T-helper 9 cell (primary cell): ENCODE measurements at places on chromosomes 3 and 15.

- DNase-seq = no peak
Measured at GRCh38 chr3:22587446-22587845, 615.7 kb upstream of the UBE2E2 start.

DNA sequence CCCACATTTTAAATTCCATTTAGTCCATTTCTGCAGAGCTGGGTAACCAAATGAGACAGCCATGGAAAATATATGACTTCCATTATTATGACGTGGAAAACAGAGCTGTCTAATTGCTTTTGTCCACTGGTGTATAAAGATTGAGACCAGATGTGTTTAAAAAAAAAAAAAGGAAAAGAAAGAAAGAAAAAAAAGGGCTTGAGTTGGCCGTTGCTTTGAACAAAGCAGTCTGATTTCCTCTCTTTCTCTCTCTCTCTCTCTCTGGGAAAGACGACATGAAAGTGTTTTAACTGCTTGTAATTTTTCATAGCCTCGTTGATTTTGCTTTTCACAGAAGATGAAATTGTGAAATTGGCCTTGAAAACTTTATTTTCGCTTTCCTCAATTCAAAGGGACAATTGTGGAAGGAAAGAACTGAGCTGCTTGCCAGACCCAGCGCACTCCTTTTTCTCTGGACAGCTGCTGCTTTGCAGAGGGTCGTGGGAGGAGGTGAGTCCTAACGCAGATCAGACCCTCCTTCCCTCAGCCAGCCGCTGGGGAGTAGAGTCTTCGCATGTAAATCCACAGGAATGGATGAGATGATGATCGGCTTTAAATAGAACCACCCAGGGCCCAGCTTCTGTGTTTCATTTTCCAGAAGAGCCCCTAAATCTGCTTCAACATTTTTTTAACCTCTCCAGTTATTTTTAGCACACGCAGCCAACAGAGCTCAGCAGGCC, 42.8 kb upstream of the UBE2E1 start:
- no peak for DNase-seq

DNA sequence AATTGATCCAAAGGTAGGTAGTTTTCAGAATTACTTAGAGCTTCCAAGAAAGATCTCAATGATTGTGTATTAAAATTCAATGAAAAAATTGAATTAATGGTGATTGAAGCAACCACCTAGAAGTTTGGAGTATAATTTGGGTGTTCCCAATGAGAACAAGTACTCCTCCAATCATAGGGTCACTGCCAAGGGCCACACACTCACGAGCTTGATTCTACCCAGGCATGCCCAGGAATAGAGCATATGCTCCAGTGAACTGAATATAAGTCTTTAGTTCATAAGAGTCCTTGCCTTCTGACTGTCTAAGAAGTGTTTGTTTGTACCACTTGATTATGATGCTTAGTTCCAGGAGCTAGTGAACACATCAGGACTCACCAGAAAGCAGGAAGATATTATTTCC, 133.9 kb downstream of the CPNE4 start:
- DNase-seq = no peak

- no peak for DNase-seq
Measured at GRCh38 chr3:126208606-126209256, 28.3 kb upstream of the ALDH1L1 start.

- DNase-seq = no peak
Measured at GRCh38 chr15:62218841-62219240, 53.8 kb upstream of the C2CD4B start.

DNA sequence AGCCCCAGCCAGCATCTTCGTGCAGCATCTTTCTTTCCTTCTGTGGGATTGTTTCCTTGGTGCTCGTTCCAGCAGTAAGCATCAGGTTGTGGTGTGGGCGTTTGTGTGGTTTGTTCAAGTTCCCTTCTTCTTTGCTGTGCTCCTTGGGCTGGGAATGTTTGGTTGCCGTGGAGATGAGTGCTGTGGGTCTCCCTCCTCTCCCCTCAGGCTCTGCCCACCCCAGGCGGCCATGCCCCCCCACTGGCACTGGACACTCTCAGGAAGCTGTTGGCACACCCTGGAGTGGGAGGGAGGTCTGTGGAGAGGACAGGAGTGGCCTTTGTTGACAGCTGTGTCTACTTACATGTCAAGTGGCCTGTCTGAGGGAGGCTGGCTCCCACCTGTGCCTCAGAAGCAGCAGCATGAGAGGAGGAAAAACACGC, 46.5 kb upstream of the SACM1L start:
- DNase-seq = no peak

GRCh38 chr15:80596521-80596976, 98.6 kb upstream of the ABHD17C start:
- DNase-seq = no peak

DNA sequence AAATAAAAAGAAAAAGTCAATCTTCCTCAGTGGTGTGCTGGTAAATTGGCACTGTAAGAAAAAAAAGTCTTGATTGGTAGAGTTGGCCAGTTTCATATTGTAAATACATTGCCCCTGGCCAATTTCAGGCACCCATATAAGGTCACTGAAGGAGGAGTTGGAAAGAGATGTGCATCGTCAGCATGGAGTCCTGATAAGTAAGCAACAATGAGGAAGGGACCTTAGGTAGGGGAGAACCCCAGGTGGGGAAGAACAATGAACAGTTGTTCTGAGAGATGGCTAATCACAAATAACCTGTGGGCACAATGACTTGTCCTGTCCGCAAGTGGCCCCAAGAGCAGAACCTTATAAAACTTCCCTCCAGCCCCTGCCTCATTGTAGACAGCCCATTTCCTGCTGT, 8.6 kb upstream of the CYP8B1 start:
- no peak for DNase-seq

GRCh38 chr3:64358176-64358575, 132.9 kb upstream of the PRICKLE2 start:
- no peak for DNase-seq

DNA sequence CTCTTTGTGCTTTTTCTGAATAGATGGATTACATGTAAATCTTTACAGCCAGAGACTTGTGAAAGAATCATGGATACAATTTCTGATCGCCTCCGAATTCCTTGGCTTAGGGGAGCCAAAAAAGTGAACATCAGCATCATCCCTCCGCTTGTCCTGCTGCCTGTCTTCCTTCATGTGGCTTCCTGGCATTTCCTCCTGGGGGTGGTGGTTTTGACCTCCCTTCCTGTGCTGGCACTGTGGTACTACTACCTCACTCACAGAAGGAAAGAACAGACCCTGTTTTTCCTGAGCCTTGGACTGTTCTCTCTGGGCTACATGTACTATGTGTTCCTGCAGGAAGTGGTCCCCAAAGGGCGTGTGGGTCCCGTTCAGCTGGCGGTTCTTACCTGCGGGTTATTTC, 5.9 kb downstream of the ZDHHC23 start:
- DNase-seq = no peak

DNA sequence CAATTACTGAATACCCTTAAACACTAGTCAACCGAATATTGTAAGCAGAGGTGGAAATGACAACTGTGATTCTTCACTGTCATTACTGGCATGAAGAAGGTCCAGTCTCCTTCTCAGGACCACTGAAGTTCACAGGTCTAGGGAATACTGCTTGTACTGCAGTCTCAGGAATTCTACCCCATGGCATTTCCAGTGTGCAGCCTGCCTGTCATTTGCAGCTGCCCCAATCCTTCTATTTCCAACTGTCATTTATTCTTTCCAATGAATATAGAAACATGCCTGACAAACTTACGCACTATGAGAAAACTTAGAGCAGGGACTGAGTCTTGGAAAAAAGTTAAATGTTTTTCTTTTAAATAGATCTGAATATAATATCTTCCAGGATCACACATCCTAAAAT, 308.0 kb upstream of the THBS1 start:
- no peak for DNase-seq

- no peak for DNase-seq
Measured at GRCh38 chr15:32909431-32909830, 191.6 kb downstream of the GREM1 start.

GRCh38 chr15:80160570-80161156, 7.9 kb downstream of the FAH start:
- no peak for DNase-seq

DNA sequence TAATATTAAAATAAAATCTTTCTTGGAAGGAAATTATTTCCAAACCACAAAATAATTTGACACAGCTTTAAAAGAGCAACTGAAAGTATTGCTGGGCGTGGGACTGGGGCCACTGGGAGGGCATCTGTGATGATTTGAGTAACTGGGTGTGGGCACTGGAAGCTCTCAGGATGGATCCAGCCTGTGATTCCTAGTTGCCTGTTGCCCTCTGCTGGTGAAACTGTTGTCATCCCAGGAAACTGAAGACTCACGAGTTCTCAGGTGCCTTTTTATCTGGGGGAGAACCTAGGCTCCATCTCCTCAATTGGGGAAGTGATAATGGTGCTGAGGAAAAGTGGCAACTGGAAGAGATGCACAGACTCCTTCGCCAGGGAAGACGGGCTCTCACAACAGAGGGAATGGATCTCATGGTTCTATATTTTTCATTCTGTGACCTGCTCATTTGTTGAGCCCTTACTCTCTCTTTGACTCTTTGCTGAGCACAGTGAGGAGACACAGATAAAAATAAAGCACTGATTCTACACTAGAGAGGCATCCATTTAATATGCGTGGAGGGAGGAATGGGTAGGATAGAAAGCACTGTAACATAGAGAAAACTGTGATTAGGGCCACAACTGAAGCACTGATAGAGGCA, 61.6 kb downstream of the TPRG1 start:
- DNase-seq = no peak

GRCh38 chr3:118809696-118810498, 224.7 kb downstream of the IGSF11 start:
- DNase-seq = no peak

DNA sequence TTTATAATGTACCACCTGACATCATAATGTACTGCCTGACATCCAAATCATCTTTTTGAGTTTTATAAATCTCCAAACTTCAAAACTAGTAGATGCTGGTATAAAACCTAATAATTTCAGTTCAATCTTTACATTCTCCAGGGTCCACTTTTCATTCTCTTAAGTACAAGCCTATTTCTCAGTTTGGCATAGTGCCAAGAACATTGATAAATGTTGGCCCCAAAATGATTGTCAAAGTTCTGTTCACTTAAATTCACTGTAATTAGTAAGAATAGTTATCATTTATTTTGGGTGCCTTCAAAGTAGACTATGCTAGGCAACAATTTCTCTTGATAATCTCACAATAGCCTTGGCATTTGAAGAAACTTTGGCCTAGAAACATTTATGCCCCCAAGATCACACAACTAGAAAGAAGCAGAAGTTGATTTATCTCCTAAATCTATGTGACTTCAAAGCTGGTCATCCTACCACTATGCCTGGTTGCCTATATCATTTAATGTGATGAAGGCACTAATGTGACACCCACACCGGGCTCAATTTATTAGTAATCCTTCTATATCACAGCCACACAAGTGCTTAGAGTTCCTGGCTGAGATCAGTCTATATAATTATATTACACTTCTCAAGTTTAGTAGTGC, 101.7 kb downstream of the ZNF609 start:
- no peak for DNase-seq

- no peak for DNase-seq
Measured at GRCh38 chr15:100835636-100836035, 44.0 kb upstream of the ALDH1A3 start.

DNA sequence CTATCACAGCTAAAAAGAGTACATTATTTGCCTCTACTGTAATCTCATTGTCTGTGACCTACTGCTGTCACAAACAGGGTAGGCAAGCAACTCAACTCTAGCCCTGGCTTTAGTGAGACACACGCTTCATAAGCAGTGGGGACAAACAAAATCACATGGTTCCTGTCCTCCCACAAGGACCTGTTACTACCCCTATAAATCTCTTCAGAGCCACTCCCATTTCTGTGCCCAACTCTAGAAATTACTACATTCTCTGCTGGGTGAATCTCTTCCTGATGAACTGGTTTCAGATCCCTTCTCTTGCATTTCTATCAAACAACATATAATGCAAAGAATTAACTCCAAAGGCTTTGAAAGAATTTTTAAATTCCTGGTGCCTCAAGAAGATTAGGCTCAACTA, 117.3 kb downstream of the DMXL2 start:
- no peak for DNase-seq

- no peak for DNase-seq
Measured at GRCh38 chr3:58531555-58531954, 5.4 kb downstream of the ACOX2 start.

DNA sequence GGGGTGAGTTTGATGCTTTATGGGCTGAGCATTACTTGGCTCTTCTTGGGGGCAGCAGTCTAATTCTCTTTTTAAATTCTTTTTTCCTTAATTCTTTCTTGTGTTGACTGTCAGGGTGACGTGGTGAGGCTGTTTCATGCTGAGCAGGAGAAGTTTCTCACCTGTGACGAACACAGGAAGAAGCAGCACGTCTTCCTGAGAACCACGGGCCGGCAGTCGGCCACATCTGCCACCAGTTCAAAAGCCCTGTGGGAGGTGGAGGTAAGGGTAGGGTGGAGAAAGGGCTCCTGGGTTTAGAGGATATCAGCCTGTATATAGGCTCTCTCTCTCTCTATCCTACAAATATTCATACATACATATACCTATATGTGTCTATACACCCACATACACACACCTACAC, 152.3 kb downstream of the ITPR1 start:
- no peak for DNase-seq

DNA sequence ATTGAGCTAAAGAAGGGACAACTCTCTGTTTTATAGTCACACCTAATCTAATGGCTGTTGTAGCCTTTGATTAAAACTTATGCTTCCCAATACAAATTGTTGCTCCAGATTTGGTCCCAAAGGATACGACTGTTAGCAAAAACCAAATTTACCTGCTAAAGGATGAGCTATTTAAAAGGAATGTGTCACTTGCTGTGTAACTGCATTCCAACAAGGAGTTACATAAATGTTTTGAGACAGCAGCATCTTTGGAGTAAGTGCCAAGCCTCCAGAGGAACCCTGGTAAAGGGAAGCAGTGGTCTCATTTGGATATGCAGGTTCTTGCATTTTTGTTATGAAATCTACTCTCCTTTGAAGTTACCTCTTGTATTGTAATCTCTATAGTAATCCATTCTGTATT, 233.3 kb downstream of the THSD4 start:
- no peak for DNase-seq

DNA sequence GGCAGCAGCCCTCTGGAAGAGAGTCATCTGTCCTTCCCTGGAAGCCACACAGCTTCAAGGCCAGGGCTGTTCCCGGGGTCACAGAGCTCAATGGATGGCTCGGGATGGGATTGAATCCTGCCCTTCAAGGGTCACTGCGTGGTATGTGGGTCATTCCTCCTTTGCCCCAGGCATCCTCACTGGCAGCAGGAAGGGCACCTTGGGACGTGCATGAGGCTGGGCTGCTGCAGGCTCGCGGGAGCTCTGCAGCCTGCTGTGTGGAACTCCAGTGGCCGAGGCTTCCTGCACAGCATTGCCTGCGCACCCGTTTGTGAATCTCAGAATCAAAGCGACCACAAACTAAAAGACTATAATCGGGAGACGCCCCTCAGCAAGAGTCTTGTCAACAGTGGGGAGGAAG, 60.7 kb downstream of the PCSK6 start:
- no peak for DNase-seq

GRCh38 chr3:136142592-136142991, 53.5 kb downstream of the MSL2 start:
- DNase-seq = no peak

DNA sequence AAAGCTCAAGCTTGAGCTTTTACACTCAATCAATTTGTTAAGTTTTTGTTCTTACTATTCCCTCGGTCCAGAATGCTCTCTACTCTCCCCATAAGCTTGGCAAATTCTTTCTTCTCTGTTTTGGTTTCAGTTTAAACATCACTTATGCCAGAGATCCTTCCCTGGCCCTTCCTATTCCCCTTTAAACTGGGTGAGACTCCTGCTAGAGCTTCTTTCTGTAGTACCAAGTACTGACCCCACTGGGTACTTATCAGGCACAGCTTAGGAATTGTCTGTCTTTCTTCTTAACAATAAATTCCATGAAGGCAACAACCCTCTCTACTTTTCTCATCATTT, 76.7 kb upstream of the PHLDB2 start:
- no peak for DNase-seq
